ENCODE measurements at places on chromosomes 12 and 14.

GRCh38 chr14:26180221-26180620 is 417.6 kb downstream of the NOVA1 start:
- no peak for DNase-seq

DNA sequence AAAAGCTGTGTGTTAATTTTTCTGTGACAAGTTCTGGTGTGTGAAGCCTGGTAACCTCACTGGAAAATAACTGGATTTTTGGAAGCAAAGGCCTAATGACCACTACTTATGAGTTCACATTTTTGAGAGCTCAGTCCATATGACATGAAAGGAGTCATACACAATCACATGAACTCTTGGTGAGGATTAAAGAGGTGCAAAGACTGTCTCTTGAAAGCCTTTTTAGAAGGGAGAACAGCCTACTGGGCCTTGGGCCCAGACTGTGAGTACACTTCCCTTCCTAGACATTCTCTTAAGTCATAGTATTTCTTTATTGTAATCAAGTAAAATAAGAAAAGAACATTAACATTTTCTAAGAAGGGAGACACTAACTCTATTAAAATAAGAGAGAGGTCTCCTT is 176.1 kb downstream of the BCAT1 start:
- DNase-seq: no peak

DNA sequence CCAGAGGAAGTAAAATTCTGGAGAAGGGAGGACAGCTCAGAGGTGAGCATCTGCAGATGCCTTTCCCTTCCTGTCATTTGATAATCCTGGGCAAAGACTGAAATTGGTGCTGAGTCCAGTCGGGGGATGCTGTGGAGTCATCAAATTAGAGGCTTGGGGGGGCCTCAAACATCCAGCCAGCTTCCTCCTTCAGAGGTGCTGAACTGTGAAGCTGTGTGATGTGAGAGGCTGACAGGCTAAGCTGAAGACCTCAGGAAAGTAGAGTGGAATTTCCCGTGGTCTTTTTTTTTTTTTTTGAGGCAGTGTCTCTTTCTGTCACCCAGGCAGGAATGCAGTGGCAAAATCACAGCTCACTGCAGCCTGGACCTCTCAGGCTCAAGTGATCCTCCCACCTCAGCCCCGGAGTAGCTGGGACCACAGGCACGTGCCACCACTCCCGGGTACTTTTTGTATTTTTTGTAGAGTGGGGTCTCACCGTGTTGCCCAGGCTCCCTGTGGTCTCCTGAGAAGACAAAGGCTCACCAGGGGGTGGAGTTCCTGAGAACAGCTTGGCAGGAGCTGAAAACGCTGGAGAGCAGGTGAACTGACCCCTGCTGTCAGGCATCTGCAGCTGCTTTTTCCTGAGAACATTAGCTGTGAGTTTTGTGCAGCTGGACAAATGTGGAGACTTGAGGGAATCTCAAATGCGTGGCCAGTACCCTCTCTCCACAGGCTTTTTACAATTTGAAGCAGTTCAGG is 6.1 kb upstream of the TCL1B start:
- no peak for DNase-seq

- no peak for DNase-seq
Observed at GRCh38 chr12:75257510-75257909, 47.9 kb upstream of the KCNC2 start.

DNA sequence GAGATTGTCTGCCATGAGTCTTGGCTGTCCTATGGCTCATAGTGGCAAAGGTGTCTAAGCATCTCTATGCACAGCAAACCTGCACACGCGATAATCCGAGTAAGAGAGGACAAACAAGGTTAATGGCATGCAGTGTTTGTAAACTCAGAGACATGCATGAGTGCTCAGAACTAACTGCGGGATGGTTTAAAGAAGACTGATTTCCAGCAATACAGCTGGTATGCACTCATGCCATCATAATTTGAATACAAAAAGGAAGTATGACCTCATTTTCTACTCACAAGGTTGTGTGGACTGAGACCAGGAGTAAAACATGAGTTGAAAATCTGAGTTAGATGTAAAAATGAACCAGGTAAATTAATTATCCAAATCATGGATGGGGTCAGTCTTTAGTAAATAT is 16.6 kb upstream of the TCP11L2 start:
- DNase-seq: no peak

- DNase-seq: no peak
Observed at GRCh38 chr14:61503167-61503801, 181.9 kb downstream of the PRKCH start.

DNA sequence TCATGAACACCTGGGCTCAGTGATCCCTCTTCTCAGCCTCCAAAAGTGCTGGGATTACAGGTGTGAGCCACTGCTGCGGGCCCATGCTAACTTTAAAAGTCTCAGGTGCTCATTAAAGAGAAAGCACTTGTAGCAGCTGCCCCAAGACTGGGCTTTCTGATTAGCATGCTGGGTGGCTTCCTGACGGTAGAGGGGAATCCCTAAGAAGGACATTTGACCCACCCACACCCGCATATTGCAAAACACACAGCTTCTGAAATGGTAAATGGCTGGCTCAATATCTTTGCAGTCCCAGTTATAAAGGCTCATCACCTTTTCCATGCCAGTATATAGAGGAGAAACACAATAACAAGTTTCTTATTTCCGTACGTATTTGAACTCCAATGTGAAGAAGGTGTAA is 19.3 kb upstream of the BICD1 start:
- DNase-seq: no peak

- peak; percentile 76 for DNase-seq
Observed at GRCh38 chr12:54988402-54989054, 4.0 kb upstream of the TESPA1 start.

- DNase-seq: no peak
Observed at GRCh38 chr12:15728118-15728598, 61.0 kb downstream of the EPS8 start.

DNA sequence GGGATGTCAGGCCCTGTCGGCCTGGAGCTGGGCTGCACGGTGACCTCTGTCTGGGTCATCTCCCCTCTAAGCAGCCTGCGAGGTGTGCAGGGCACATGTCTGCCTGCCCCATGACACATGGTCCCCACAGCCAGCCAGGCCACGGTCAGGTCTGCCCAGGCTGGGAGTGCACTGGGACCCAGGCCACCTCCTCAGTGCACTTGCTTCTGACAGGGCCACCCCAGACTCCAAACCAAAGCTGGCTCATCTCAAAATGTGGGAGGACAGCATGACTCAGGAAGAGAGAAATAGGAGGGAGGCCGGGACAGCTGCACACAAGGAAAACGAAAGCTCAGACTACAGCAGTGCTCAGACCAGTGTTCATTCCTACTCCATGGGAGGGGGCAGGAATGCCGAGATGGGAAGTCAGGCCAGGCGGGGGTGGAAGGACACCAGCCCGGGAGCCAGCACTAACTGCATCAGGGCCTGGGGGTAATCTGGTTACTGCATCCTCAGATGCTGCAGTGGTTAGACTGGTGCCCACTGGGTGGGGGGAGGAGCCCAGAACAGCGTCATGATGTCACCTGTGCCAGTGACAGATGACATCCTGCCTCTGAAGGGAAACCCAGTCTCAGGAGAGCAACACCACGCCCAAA is 4.0 kb downstream of the P2RX2 start:
- DNase-seq: no peak

- no peak for DNase-seq
Observed at GRCh38 chr12:57154076-57154475, 6.7 kb upstream of the LRP1-AS start.

DNA sequence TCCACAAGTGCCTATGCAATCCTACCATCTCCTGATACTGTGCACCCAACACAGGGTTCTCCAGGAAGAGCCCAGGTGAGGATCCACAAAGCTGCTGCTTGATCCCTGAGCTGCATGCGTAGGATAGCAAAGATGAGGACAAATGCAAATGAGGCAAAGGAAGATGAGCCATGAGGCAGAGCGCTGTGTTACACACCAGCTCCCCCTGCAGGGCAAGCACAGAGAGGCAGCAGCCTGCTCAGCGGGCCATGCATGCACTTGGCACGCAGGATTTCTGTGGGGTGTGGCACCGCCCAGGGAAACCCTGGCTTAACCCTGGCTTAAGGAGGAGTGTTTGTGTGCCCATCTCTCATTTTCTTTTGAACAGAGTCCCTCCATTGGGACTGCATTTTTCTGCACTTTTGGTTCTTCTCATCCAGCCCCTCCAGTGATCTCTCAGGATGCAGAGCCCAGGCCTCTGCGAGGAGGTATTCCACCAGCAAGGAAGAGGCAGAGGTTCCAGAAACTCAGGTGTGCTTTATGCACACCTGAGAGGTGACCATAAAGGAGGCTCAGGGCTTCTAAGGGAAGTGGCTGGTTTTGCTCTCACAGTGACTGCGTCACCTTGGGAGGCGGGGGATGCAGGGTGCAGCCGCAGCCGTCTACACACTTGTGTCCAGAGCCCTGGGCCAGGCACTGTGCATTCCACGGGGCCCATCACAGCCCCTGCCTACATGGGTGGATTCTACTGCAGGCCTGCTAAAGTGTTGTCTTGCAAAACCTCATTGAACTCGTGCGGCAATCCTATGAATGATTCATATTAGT is 973.3 kb upstream of the TMEM132C start:
- peak; percentile 55 for DNase-seq

DNA sequence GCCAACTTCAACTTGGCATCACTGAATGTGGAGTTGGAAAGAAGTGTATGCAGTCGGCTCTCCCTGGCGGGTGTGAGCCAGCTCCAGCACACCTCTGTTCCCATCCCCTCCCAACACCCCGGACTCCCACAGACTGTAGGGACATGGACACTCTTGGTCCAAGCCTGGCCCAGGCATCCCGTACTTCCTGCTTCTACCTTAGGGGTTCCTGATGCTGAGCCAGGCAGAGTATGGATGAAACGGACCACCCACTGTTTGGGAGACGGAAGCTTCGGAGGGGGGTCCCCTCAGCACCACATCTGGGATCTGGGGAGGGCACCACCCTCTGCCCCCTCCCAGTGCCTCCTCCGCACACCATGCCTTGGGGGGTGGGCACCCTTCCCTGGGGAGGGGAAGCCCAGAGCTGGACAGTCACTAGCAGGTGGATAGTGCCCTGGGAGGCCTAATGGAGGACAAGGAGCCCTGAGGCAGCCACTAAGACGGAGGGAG is 62.0 kb downstream of the LGMN start:
- DNase-seq: no peak

DNA sequence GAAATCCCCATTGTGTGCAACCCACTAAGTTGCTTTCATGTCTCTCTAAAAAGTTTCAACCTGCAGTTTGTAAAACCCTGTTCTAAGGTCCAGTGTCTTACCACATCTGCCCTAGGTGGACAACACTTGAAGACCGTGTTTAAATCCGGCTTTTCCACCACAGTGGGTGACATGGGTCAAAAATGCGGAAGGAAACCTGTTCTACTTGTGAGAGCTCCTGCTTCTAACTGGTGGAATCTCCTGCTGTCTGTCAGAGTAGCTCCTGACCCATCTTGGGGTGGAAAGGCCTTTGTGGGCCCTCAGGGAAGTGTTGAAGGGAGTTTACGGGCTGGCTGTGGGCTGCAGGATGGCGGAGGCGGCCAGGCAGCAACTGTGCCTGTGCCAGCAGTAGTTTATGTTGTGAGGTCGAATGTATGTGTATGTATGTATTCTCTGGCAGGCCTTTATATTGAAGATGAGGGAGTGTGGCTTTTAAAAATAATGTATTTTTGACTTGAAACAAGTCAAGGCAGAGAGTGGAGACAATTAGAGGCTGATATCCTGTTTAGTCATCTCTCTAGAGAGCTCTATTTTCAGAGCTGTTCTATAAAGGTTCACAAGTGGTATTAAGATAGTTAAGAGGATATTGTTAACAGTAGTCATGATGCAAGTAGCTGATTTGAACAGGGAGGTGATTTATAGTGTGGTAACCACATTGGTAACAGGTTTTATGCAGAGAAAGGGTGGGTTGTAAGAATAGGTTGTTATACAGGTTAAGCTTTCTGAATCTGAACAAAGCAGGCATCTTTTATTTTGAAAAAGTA is 67.0 kb downstream of the PRKCH start:
- no peak for DNase-seq

- no peak for DNase-seq
Observed at GRCh38 chr12:33438025-33438772, 1.4 kb downstream of the SYT10 start.

DNA sequence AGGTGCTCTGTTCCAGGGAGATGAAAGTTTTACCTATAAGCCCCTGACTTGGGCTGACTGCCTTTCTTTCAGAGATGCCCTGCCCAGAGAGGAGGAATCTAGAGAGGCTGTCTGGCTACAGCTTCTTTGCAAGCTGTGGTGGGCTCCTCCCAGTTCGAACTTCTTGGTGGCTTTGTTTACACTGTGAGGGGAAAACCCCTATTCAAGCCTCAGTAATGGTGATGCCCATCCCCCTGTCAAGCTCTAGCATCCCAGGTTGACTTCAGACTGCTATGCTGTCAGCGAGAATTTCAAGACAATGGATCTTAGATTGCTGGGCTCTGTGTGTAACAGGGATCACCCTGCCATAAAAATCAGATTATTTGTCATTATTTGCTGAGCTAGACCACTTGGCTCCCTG is 377.6 kb downstream of the FLRT2 start:
- DNase-seq: no peak

GRCh38 chr14:75295061-75295461 is 16.4 kb downstream of the FOS start:
- DNase-seq: peak; percentile 53

- DNase-seq: no peak
Observed at GRCh38 chr14:91847693-91848092, 19.6 kb downstream of the TC2N start.

DNA sequence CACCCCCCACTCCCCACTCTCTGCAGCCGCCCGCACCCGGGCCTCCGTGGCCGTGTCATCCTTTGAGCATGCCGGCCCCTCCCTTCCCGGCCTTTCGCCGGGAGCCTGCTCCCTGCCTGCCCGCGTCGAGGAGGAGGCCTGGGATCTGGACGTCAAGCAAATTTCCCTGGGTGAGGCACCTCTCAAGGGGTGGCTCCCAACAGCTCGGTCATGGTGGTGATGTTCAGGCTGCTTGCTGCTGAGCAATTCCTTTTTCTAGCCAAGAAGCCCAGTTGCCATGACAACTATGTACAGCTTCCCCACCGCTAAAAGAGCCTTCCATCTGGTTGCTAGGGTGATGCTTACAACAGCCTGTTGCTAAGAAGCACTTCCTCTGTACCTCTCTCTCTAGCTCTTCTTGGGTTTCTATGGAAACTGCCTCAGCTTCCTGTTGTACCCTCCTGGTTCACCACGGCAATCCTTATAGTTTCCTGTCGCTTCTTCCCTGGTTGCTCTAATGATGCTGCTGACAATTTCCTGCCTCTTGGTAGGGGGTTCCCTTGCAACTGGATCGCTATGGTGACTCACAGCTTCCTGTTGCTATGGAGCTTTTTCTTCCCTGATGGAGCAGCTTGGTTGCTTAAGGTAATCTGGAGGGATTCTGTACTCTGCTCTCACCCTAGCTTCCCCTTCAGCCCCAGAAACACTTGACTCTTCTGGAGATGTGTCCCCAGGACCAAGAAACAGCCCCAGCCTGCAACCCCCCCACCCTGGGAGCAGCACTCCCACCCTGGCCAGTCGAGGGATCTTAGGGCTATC is 11.0 kb downstream of the ZNF219 start:
- DNase-seq: no peak
